ENCODE measurements at places on chromosomes 1 and 21. TPM values are rescaled to one million over a fixed set of nuclear protein-coding genes. Genes with fewer than 3 reads are reported as not detected.
A peak's percentile ranks its signal among the peaks of the same experiment; 100 is the strongest.

IL19 gene
- 0.57 TPM for total RNA-seq

OR14A16 gene
- total RNA-seq, result not detected

SELL gene
- total RNA-seq, result 0.27 TPM

CLCNKA gene
- total RNA-seq, result not detected

CHI3L2 gene
- total RNA-seq, result 1.0 TPM

SH2D5 gene
- 26.9 TPM for total RNA-seq

- DNase-seq, result no peak
Observed at GRCh38 chr1:11501906-11502485, 23.0 kb downstream of the DISP3 start.

DNA sequence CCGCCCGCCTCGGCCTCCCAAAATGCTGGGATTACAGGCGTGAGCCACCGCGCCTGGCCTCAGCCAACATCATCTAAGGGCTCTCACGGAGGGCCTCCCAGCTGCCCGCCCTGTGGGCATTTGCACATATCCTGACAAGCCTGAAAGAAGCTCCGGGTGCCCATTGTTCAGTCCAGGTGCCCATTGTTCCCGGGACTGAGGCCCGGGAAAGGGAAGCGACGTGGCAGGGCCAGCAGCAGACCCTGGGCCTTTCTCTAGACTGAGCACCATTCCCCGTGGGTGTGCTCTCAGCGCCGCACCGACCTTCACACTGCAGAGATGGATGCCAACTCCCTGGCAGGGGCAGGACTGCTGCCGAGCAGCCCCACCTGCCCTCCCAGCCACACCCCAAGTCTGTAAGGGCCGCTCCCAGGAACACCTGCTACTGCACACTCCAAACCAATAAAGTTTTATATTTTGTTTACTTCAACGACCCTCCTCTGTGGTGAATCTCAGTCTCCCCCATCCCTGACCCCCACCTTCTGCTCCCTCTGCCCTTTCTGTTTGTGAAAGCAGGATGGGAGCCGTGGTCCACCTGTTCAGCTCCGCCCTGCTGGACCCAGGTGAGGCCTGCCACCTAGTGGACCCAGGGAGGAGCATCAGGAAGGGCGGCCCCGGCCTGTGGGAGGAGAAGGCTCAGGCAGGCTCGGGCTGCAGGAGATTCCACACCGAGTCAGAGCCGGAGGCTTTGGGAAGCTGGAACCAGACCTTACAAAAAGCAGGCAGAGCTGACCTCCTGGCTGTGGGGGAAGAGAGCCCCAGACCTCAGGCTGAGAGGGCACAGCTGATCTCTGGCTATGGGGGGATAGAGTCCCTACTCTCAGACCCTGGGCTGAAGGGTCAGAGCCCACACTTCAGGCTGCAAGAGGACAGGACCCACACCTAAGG, 1.1 kb upstream of the TMEM82 start:
- peak; percentile 70 for DNase-seq

DNA sequence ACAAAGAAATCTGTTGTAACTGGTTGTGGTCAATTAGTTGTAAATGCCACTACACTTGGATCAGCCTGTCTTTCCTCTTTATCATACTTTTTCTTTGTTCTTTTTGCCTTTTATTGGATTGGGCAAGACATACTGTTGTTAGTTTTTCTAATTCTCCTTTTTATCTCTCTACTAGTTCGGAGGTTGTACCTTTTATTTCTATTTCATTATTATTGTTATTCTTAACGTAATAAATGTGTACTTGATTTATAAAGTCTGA, 59.2 kb downstream of the IVNS1ABP start:
- peak; percentile 32 for DNase-seq

DNA sequence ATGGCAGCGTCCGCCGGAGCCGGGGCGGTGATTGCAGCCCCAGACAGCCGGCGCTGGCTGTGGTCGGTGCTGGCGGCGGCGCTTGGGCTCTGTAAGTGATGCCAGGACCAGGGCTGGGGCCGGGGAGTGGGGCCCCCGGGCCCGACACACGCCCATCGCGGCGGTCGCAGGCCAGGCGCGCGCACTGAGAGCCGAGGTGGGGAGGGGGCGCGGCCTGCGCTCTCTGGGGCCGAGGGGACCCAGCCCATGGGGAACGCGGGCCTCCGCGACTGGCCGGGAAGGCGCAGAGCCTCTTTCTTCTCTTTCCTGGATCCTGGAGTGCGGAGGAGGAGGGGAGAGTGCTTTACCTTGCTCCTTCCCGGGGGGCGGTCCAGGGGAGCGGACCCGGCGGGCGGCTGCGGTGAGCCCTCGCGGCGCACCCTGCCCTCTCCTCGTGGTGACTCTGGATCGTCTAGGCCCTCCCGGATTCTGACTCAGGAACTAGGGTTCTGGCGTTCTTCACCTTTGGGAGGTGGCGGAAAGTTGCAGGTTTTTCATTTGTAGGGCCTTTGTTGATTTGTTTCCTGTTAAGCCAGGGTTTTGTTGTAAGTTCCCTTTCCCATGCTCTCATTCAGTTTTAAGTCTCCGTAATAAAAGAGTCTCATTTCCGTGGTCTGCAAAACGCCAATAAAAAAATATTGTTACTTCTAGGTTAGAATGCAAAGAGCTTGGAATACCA, 529 bp downstream of the MPZL1 start:
- peak; percentile 54 for DNase-seq

DNA sequence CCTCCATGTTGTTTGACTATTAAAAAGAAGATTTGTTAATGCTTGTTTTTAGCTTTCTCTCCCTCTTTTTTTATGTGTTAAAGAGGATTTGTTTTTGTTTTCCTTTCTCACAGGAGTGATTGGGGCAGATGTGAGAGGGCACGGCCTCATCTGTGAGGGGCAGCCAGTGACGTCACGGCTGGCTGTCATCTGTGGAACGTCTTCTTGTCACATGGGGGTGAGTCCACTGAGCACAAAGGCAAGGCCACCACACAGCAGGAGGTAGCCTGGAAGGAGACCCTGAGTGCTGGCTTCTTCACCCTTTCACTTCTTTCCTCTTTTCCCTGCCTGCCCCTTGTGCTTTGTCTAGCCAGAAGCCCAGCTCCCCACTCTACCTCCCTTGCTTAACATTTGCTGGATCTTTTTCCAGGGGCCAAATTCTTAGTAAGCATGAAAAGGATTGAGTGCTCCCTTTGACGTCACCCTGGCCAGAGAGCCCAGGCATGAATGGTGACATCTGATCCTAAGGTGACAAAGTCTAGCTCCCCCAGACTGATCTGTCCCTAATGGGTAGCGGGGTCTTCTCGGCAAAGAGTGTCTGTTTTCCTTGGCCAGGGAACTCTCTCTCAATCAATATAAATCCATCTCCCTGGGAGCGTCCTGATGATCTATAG, 257.2 kb downstream of the FGGY start:
- DNase-seq, result no peak

- DNase-seq, result no peak
Observed at GRCh38 chr1:8378178-8378577, 60.3 kb downstream of the SLC45A1 start.

GRCh38 chr1:232669981-232670747, 40.2 kb upstream of the SIPA1L2 start:
- DNase-seq, result peak; percentile 83

- DNase-seq, result no peak
Observed at GRCh38 chr1:193549081-193549480, 362.7 kb upstream of the B3GALT2 start.

DNA sequence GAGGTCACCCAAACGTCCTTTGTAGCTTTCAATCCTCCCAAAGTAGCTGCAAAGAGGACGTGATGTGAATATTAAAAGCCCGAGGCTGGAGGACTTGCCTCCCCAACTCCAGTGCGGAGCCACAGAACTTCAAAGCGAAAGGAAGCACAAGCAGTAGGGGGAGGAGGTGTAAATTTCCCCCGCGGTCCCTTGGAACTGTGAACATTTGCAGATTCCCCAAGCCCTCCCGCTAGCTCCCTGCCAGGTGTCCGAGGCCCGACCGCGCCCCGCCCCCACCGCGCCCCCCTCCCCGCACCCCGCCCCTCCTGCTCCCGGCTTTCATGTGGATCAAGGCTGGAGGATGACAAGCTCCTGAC, 41.5 kb upstream of the HAO2 start:
- no peak for DNase-seq

- DNase-seq, result no peak
Observed at GRCh38 chr1:5465281-5465711, 526.9 kb downstream of the NPHP4 start.

GRCh38 chr1:51189421-51190073, 46.5 kb upstream of the RNF11 start:
- DNase-seq, result peak; percentile 43

Data from HT1080 (cell line).